ENCODE measurements at places on chromosomes 13 and 19.

GRCh38 chr19:10184636-10185035 is 10.1 kb downstream of the DNMT1 start:
- no peak for DNase-seq

GRCh38 chr19:55173714-55174409 is 6.2 kb downstream of the SYT5 start:
- DNase-seq: no peak

GRCh38 chr13:101915331-101915730 is 462.9 kb downstream of the ITGBL1 start:
- no peak for DNase-seq

DNA sequence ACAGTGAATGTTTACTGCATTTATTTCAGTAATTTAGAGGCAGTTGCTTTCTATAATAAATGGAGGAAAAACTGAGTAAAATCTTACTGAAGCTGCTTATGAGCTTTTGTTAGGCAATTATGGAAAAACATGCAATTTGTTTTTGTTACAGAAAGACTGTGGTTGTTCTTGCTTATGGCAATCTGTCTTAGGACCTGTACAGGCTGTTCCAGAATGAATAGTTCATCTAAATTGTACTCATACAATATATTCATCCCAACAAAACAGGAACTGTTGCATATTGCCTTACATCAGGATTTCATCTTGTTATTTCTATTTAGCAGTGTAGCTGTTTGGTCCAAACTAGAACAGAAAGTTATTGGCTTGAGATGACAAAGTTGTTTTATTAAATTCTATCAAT is 199.2 kb downstream of the NALCN start:
- no peak for DNase-seq

DNA sequence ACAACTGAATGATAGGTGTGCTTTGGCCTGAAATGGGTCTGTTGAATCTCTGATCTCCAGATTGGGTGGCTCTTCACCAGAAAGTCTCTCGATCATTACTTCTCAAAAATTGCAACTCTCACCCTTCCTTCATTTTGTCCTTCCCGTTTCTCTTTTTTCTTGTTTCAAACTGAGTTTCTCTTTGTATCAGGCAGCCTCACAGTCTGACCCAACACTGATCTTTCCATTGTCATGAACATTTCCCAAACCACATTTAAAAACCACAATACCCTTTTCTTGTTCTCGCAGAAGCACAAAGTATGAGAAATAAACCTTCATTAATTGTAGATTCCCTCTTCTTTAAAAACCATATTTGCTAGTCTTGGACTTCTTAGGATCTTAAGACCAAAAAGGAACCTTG is 33.6 kb upstream of the HMGB1 start:
- DNase-seq: no peak

Measured in iPS DF 6.9 (cell line).